ENCODE measurements at places on chromosomes 7 and 10.

- DNase-seq, result peak; percentile 27
These were observed 49.4 kb downstream of the CAV1 start for GRCh38 chr7:116574025-116574822.

GRCh38 chr7:3380034-3380433 is 79.0 kb downstream of the SDK1 start:
- DNase-seq, result no peak

GRCh38 chr7:2978408-2978807 is 65.3 kb downstream of the CARD11 start:
- DNase-seq, result no peak

- no peak for DNase-seq
These were observed 50.0 kb downstream of the AMZ1 start for GRCh38 chr7:2737771-2738540.

- no peak for DNase-seq
These were observed 130.0 kb downstream of the CHRM2 start for GRCh38 chr7:136998495-136998894.

- no peak for DNase-seq
These were observed 27.1 kb upstream of the PRKCQ start for GRCh38 chr10:6607182-6607581.

GRCh38 chr7:133510326-133511055 is 257.6 kb downstream of the EXOC4 start:
- DNase-seq, result peak; percentile 5

GRCh38 chr7:154646126-154647013 is 356.6 kb downstream of the PAXIP1 start:
- no peak for DNase-seq

DNA sequence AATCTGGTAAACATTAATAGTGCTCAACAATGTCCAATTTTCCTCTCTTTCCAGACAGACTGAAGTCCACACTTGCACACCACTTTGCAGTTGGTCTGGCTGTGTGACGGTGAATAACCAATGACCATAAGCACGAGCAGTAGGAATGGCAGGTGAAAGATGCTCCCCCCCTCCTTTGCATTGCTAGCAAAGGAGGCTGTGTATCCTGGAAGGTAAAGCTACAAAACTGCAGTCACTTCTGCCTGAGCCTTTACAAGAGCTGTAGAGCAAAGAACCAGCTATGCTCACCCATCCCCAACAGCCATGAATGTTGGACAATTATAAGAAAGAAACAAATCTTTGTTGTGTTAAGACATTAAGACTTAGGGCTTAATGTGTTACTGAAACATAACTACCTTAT is 178.0 kb downstream of the IPMK start:
- DNase-seq, result no peak

GRCh38 chr10:75191821-75192568 is 18.6 kb upstream of the VDAC2 start:
- peak; percentile 73 for DNase-seq

DNA sequence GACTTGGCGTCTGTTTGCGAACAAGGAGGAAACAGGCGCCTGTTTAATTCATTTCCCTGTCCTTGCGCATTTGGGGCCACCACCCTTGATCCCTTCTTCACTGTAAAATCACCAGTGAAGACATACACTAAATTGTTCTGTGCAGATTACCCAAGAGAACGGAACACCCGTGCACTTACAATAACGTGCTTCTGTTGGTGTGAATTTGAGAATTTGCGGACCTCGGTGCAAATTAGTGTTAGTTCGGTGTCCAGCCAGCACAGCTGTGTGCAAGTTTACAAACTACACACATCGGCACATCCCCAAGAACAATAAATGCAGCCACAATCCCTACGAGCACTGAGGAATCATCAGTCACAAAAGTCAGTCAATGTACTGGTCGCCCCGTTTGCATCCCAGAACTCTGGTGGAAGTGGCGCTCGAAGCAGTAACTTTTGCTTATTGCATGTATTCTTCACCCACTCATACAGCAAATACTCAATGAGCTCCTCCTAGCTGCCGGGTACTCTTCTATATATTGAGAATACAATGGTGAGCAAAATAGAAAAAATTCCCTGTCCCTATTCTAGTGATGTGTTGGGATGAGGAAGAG is 786 bp upstream of the CNOT4 start:
- DNase-seq, result peak; percentile 28

GRCh38 chr7:133654547-133654946 is 401.7 kb downstream of the EXOC4 start:
- DNase-seq, result no peak

DNA sequence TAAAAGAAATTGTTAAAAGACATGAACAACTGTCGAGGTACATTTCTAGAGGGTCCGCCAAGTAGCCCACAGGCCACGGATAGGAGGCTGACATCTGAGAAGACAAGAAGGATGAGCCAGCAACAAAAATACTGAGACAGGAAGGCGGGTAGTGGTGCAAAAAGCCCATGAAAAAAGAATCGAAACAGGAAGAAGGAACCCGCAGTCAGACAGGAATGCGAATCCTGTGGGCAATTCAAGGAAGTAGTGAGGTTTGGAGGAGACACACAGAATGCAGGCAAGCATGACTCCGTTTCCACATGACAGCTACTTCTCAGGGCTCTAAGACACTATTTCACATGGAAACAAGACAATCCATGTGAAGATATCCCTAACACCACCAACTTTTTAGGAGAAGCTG is 125.2 kb downstream of the DOCK4 start:
- peak; percentile 88 for DNase-seq

DNA sequence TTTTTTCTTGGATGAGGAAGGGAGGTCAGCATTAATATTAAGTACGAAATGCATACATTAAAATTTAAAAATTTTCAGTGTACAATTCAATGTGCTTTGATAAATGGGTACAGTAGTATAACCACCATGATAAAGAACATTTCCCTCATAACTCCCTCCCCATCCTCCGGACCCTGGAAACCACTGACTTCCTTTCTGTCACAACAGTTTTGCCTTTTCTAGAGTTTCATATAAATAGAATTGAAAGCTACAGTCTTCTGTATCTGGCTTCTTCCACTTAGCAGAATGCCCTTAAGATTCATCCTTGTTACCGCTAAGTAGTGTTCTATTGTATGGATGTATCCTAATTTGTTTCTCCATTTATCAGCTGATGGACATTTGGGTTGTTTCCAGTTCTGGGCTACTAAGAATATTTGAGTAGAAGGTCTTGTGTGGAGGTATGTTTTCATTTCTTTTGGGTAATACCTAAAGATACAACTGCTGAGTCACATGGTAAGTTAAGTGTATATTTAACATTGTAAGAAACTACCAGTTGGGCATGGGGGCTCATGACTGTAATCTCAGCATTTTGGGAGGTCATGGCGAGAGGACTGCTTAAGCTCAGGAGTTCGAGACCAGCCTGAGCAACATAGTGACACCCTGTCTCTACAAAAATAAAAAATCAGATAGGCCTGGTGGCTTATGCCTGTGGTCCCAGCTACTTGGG is 30.8 kb downstream of the ABI1 start:
- no peak for DNase-seq

DNA sequence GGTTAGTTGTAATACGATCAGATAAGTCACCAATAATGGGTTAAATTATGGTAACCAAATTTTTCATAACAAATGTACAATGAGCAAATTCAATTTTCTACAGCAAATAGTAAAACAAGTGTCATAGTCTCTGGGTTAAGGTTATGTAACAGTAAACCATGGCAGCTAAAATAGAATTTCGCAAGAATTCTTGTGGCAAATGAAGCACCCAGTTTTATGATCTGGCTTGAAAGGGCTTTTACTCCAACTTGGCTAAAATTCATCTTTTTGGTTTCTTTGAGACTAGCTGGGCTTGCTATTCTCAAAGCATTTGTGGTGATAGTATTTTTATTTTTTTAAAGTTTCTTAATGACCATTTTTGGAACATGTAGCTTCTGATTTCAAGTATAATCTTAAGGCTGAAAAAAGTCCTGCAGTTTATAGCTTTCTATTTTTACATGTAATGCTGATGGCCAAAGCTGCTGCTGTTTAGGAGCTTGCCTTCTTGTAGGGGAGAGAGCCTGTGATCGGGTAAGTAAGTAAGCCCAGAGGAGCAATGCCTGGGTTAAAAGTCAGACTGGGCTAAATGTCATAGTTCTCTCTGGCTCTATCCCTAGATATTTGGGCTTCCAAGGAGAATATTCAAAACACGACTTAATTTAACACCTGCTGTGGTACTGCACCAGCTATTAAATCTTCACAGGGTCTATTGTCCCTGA is 55.5 kb upstream of the SYPL1 start:
- no peak for DNase-seq

GRCh38 chr10:99276848-99277486 is 41.3 kb upstream of the HPSE2 start:
- DNase-seq, result peak; percentile 47

DNA sequence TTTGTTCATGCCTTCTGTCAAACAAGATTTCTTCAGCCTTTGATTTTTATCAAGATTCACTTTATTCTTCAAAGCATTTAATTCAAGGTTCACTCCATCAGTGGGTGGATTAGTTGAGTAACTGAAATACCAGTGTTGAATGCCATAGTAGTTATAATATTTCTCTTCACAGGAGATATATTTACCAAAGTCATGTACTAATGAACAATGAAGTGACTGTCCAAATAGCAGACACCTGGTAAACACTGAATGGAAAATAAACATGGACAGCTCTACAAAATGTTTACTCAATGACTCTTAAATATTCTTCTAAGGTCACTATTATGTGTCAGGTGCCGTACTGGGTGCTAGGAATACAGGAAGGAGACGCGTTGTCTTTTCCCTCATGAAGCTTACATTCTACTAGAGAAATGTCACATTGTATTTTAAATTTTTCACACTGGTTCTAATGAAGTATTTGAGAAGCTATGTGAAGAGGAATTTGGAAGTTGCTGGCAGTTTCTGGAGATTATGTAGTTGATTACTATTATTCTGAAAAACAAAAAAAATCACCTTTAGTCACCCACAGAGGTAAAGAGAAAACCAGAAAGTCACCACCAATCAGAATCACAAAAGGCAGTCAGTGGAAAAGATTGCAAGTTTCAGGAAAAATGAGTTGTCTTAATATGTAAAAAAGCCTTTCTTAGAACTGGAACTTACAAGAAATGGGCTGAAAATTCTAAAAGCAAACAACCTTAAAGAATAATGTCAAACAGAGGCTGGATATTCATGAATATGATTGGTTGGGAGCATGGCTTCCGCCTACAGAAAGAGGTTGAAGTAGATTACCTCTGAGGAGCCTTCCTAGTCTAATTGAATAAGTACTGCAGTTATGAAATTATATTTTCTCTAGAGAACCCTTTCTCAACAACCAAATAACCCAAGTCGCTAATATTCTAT is 84.5 kb downstream of the RTKN2 start:
- DNase-seq, result no peak

GRCh38 chr7:17773289-17773626 is 167.0 kb downstream of the SNX13 start:
- DNase-seq, result peak; percentile 4

All from lung microvascular endothelial cell (primary cell).